Left cardiac atrium (tissue), 4 donors: ENCODE measurements at places on chromosomes 5 and 9. TPM values are rescaled to one million over a fixed set of nuclear protein-coding genes. Genes with fewer than 3 reads are reported as not detected.
A peak's percentile ranks its signal among the peaks of the same experiment; 100 is the strongest.

DNA sequence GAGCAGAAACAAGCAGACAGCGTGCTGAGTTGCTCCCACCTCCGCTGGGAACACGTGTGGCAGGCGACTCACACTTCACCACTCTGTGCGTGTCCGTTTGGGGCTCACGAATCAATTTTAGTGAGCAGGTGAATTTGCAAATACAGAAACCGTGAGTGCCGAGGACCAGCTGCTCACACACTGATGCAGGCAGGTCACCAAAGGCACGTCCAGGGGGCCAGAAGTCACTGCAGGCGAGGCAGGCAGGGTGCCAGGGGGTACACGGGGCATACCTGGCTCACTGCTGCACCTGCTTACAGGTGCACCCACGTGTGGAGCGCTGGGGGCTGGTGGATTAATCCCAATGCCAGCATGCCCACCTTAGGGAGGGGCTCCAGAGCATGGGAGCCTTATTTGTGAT, 68.8 kb downstream of the ZNF354C start:
- DNase-seq: no peak

The PCDHA2 gene
- total RNA-seq: not detected

The SLC6A7 gene
- total RNA-seq: not detected

DNA sequence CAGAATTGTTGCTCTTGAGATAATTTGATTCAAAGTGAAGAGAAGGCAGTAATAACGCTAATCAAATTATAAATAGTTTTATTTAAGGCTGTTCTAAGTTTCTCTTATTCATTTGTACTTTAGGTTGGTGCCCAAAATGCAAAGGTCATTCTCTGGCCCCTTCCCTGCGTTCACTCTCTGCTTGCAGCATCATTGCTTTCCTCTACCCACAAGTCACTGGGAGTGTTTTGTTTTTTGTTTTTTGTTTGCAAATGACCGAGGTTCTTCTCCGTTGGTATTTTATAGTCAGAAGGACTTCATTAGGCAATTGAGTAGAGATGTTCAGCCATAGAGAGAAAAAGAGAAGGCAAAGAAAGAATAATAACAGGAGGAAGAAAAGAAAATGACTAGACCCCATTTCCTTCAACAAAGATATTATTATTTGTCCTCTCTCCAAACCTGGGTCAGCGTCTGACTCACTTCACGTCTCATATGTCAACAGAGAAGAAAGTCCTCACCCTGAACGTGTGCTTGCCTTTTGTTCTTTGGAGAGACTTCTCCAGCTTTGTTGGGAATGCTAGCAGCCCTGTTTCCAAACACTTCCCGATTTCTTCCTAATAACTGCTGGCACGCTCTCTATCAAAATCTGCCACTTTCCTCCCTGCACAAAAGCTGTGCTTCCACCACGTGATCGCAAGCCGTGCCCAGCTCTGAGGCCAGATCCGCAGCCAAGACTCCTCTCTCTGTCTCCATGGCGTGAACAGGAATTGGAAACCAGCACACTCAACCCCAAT, 119.8 kb downstream of the EBF1 start:
- peak; percentile 74 for DNase-seq

DNA sequence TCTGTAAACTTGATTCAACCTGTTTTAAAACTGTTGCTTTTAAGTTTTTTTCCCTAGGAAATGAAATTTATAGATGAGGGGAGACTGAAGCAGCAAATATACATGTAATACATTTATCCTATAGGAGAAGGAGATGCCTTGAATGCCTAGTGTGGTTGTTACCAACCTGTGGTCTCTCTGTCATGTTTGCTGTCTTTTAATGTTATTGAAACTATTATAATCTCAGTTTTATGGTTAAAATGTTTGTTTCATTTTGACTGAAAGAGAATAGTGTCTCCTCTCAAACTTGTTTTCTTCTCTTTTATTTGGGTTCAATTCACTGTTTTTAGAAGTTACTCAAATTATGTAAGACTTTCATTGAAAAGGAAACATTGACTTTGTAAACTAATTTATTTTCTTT, 15.8 kb downstream of the MRPL22 start:
- DNase-seq: no peak

DNA sequence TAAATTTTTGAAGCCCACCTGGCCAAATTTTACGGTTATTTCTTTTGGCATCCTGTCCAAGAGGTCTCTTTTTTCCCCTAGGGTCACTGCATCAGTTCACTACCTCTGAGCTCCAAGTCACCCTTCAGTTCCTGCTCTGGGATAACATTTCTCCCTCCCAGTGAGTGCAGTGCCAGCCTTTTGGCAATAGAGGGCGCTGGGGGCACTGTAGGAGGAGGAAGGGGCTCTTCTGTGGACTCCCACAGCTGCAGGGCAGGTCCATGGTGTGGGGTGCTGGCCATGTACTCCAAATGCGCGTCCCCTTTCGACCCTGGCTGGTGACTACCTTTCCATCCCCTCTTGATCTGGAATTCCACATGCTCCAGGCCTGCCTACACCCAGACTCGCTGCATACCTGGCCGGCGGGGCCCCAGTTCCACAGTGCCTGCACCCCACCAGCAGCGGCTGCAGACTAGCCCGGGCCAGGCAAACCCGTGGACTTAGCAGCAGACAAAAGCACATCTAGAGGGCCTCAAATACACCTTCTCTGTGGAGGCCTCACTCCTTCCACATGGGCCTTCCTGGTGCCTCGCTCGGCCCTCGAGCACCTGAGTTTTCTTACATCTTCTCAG, 20.3 kb upstream of the NINJ1 start:
- DNase-seq: no peak

The BNC2 gene
- total RNA-seq: 55.1 TPM

The SLC34A3 gene
- not detected for total RNA-seq

GRCh38 chr9:126894052-126894603, 20.5 kb upstream of the RALGPS1 start:
- no peak for DNase-seq

DNA sequence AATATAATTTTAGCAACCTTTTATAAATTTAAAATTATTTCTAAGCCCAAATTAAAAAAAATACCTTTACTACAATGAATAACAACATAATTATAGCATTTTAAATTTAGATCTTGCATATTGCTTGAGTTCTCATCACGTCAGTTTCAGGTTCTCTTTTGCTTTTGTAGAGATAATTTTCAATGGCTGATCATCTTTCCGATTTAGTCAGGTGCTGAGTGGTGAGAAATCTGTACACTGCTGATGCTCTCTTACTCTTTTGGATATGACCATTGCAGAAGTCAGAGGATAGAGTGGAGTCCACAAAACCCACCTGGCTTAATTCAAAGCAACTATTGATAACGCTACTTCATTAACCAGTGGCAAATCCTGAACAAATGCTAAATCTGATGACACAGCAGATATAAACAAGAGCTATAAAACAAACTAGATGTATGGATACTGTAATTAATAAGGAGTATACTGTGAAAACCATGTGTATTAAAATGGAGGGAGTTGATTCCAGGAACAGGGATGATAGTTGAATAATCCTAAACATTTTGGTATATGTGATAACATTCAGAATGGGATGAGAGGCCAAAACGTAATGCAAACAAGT, 394.8 kb downstream of the CSNK1G3 start:
- no peak for DNase-seq

DNA sequence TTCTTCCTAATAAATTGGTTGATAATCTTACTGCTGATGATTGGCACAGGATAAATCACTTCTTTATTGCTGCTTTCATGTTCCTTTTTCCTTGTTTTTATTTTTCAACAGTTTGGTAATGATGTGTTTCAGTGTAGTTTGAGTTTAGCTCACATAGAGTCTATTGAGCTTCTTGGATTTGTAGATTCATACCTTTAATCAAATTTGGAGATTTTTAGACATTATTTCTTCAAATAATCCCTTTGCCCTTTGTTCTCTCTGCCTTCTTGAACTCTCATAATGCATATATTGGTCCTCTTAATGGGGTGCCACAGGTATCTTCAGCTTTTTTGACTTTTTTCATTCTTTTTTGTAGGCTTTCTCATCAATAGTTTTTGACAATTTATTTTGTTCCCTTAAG, 275.3 kb downstream of the TLE4 start:
- DNase-seq: no peak
